ENCODE measurements at places on chromosomes 2 and 18. TPM values are rescaled to one million over a fixed set of nuclear protein-coding genes. Genes with fewer than 3 reads are reported as not detected.

Gene DNAJC27
- 8.3 TPM for total RNA-seq

Gene COLEC12
- 14.5 TPM for total RNA-seq

Gene DLX1
- 1.1 TPM for total RNA-seq

Gene FOSL2
- total RNA-seq = 334 TPM

Gene CNDP1
- total RNA-seq = 0.08 TPM

Gene PLGLB1
- total RNA-seq = 1.9 TPM

GRCh38 chr2:99571533-99571932 lies 81.7 kb upstream of the REV1 start:
- no peak for DNase-seq

GRCh38 chr2:127080938-127081755 lies 25.8 kb downstream of the BIN1 start:
- no peak for DNase-seq

GRCh38 chr2:119263656-119264055 lies 40.0 kb downstream of the STEAP3 start:
- peak; percentile 45 for DNase-seq

GRCh38 chr2:50225021-50225928 lies 806.7 kb downstream of the NRXN1 start:
- DNase-seq = no peak

GRCh38 chr2:143469323-143469722 lies 340.1 kb downstream of the ARHGAP15 start:
- no peak for DNase-seq

DNA sequence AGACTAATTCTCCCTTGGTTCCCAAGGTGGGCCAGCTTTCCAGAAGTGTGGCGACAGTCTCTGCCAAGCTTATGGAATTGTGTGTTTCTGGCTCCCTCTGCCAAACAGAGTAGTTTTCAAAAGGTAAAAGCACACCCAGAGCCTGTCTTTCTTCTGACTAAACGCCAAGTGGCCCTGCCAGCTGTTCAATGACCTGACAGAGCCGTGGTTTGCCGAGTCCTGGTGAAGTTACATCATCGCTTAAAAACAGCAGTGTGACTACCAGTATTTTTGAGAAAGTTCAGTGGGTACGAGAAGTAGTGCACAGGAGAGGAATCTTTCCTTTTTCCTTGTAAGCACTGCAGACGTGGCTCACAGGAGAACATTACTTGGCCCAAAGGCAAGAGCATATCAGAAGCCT lies 1.9 kb downstream of the PER2 start:
- peak; percentile 92 for DNase-seq

DNA sequence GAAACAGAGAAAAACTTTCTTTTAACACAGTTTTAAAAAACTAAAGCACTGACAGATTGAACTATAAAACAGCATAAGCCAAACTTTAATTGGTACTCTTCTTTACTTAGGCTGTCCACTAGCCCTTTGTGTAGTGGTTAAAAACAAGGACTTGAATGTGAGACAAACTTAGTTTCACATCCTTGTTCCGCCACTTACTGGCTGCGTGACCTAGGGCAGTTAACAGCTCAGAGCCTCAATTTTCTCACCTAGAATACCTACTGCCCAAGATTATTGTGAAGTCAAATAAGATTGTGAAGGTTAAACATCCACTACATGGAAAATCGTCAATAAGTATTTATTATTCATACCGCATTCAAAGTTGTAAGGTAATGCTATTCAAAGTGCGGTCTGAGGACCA lies 2.0 kb downstream of the WDR35 start:
- DNase-seq = no peak

DNA sequence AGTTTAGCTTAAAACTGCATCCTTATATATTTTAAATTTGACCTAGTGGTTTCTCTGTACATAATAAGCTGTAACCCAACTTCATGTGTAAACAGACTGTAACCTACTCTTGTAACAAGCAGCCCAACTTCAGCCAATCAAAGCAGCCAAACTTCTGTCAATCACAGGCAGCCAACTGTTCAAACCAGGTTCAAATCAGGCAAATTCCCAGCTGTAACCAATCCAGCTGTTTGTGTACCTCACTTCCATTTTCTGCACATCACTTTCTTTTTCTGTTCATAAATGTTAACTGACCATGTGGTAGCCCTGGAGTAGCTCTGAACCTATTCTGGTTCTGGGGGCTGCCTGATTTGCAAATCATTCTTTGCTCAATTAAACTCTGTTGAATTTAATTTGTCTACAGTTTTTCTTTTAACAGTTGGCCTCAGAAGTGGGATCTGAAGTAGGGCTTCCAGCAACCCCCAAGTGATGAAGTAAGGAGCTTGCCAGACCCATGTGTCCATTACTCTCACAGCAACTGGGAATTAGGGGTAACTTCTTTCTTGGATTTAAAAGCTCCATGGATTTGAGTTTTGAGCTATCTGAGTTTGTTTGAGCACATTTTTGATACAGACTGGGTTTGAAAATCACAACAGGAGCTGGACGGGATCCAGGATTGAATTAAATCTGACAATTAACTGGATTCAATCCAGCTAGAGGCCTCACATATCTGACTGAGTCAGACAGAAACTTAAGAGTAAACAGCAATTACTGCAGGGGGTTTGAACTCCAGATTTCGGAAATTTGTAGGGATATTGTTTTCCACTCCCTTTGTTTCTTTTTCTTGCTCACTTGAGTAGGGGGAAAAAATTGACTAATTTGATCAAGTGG lies 1569.7 kb upstream of the SLC39A10 start:
- no peak for DNase-seq

DNA sequence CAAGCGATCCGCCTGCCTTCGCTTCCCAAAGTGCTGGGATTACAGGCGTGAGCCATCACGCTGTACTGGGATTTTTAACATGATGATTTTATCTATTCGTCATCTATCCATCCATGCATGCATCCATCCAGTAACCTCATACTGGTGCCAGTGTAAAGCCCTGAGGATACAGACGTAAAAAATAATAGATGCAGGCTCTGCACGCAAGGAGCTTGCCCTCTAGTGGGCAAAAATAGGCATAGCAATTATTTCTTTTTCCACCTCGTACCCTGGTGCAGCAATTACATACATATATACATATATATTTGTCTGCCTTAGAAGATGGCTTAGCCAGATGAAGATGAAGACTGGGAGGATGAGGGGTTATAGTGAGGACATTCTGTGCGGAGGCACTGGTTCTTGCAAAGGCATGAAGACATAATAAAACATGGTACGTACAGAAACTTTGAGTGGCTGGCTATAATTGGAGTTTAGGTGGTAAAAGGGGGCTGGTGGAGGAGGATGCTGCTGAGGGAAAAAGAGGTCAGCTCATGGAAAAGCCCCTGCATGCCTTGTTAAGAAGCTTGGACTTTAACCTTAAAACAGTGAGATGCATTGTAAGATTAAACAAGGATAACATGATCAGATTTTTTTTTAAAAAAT lies 19.6 kb upstream of the RPIA start:
- no peak for DNase-seq

GRCh38 chr2:134399096-134399495 lies 145.2 kb downstream of the MGAT5 start:
- DNase-seq = no peak

- no peak for DNase-seq
These were observed 91.2 kb downstream of the GLI2 start for GRCh38 chr2:120826716-120827410.

DNA sequence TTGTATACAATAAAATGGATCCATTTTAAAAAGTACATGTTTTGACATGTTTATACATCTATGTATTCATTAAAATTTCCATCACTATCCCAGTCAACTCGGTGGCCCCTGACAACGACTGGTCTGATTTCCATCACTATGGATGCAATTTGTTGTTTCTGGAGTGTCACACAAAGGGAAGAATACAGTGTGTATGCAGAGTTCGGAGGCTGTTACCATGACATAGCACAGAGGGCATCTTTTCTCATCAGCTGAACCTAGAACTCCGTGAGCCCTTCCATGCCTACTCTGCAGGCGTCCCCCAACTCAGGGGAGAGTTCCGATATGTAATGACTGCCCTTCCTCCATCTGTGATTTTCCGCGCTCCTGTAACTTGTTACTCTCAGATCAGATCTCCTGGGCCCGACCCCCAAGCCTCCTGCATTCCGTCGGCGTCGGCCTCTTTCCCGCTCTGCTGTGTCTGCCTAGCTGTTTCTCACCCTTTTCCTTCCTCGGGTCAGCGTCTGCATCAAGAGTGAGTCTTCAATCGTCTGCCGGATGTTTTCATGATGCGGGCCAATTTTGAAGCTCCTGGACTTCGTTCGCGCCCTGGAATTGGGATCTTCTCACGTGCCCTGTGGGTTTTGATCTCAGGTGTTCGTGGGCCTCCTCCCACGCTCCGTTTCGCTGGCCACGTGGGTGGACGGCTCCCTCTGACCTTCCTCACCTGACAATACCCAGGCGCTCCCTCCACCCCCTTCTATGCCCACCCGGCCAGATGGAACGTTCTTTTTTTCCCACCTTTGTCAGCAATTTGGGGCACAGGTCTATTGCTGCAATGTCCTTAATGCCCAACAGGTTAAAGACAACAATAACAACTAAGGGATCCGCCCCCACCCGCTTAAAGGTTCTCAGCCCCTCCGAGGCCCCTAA lies 161.0 kb downstream of the TWIST2 start:
- DNase-seq = no peak

- DNase-seq = peak; percentile 86
These were observed 115.9 kb upstream of the TANK start for GRCh38 chr2:161044095-161044865.

DNA sequence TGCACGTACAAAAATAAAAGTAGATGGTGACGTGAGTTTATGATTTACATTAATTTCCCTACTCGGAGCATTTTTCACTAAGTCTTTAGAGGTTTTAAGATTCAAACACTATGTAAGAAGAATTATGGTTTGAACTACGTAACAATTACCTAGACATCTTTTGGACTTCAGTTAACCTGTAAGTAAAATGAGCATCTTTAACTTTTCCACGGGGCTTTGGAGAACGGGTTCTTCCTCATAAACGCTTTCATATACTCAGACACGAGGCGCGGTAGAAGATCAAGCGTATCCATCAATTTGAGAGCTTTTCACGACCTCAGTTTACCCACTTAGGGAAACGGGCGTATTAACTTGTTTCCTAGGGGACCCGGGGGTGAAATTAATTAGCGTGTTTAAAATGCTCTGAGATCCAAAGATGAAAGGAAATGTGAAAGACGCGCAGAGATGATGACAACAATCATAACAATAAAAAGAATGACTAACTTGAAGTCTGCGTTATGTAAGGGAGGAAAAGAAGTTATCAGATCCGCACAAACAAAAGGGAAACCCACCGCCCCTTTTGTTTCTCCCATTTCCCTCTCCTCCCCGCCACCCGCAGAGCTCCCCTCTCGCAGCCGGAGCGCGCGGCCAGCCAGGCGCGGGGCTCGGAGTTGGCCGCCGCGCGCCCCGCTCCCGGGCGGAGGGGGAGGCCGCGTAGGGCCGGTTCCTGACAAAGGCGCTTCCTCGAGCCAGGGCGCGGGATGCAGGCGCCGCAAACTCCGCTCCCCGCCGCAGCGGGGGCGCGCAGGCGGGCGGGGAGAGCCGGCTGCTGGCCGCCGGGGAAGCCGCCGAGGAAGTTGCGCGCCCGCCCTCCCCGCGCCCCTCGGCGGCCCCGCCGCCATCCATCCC lies 807 bp downstream of the PELI1 start:
- DNase-seq = no peak

- no peak for DNase-seq
These were observed 47.7 kb downstream of the XRCC5 start for GRCh38 chr2:216156822-216157221.

DNA sequence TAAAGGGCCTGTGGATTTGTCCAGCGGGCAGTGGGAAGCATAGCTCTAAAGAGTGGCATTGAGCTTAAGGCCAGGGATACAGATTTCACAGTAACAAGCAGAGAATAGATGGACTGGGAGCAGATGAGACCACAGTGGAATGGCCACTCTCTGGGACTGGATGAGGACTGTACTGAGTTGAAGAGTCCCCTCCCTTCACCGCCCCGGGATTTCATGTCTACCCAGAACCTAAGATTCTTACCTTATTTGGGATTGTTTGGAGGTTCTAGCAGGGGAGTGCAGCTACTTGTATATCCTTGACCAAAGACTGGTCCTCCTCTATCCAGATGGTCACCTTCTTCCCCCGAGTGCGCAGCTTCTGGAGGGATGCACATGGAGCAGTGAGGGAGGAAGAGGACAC lies 28.0 kb upstream of the EFEMP1 start:
- no peak for DNase-seq

GRCh38 chr2:85983766-85984165 lies 95.0 kb upstream of the ST3GAL5 start:
- DNase-seq = no peak

- no peak for DNase-seq
These were observed 57.2 kb downstream of the CALCRL start for GRCh38 chr2:187390891-187391290.

DNA sequence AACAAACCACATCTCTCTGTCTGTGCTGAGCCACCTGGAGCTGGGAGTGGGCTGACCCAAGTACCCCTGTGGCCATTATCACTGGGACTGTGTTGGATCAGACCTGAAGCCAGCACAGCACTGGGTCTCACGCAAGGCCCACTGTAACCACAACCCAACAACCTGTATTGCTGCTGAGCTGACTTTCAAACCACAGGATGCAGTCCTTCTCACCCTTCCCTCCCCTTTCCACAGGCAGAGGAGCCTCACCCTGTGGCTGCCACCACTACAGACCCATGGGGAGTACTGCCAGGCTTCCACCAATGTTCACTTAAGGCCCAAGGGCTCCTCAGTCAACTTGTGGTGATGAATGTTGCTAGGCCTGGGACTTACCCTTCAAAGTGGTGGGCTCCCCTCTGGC lies 135.7 kb downstream of the DIS3L2 start:
- no peak for DNase-seq

GRCh38 chr2:184904991-184905390 lies 306.7 kb downstream of the ZNF804A start:
- DNase-seq = no peak

- DNase-seq = no peak
These were observed 114.6 kb downstream of the DOCK10 start for GRCh38 chr2:224927646-224928173.

GRCh38 chr18:48902856-48903601 lies 47.7 kb downstream of the SMAD7 start:
- peak; percentile 89 for DNase-seq
